ENCODE measurements at places on chromosomes 2 and 18. TPM values are rescaled to one million over a fixed set of nuclear protein-coding genes. Genes with fewer than 3 reads are reported as not detected.

DNA sequence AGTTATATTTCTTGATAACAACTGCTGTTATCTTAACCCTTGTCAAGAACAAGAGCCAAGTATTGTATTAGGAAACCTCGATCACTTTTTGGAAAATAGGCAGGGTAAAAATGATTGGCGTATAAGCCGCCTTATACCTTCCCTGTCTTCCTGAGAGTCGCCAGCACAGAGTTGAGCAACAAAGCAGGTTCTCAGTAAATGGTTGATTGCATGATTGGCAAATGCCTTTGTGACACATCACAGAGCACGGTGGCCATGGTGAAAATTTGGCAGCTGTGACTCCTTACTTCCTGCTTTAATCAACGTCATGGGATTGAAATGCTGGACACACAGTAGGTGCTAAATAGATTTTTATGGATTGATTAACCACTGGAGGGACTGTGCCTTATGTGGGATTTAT is 3.9 kb upstream of the KLHL29 start:
- no peak overlapping the region for H3K4me3 ChIP-seq
- no peak for DNase-seq
- H3K27me3 ChIP-seq = peaks cover 7% of the 10 kb centered on the region
- H3K4me1 ChIP-seq = peaks cover 5% of the 10 kb centered on the region

- H3K36me3 ChIP-seq = no peaks in the 10 kb centered on the region
- no peak overlapping the region for H3K4me3 ChIP-seq
- H3K4me1 ChIP-seq = peaks cover 3% of the 10 kb centered on the region
- DNase-seq = no peak
Observed at GRCh38 chr18:22296304-22296703, 121.4 kb downstream of the CTAGE1 start.

DNA sequence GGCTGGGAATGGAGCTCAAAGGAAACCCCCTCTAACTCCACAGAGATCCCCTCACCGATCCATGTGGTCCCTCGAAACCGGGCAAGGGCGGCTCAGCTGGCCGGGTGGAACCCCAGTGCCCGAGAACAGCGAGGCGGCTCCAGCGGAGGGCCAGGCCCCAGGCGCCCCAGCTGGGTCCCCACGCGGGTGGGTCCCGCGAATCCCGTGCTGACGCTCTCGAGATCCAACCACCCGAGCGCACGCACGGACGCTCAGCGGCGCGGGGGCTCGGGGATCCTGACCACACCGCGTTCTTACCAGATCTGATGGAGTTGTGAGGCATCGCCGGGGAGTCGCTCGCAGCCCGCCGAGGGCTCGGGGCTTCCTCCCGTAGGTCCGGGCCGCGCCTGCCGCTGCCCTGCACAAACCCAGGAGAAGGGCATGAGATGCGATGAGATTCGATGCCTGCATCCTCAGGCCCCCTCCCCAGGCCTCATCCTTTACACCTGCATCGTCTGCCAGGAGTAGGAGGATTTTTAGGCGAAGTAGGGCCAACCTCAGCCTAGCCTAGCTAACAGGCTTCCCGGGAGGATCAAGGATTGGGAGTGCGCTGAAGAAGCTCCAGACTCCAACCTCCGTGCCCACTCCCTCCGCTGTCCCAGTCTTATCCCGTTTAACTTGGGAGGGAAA is 514 bp downstream of the PAX8 start:
- no peak overlapping the region for H3K27ac ChIP-seq
- peaks cover 14% of the 10 kb centered on the region for H3K27me3 ChIP-seq
- no peak overlapping the region for H3K4me3 ChIP-seq
- H3K36me3 ChIP-seq = no peaks in the 10 kb centered on the region
- peaks cover 17% of the 10 kb centered on the region for H3K4me1 ChIP-seq
- no peak for DNase-seq

- no peak overlapping the region for H3K27ac ChIP-seq
- no peak overlapping the region for H3K4me3 ChIP-seq
- H3K27me3 ChIP-seq = no peaks in the 10 kb centered on the region
Observed at GRCh38 chr2:86171295-86171694, 24.0 kb downstream of the IMMT start.

GRCh38 chr2:5691985-5692529 is at the start of gene SOX11:
Gene SOX11, plus strand, starts transcription at chr2:5692384. Its CDS starts 338 bp downstream, at chr2:5692722.
- H3K36me3 ChIP-seq = no peaks in the 10 kb centered on the region
- peaks cover 49% of the 10 kb centered on the region for H3K27me3 ChIP-seq
- DNase-seq = peak; percentile 77
- peaks cover 41% of the 10 kb centered on the region for H3K4me1 ChIP-seq

- H3K27ac ChIP-seq = no peak overlapping the region
- no peaks in the 10 kb centered on the region for H3K36me3 ChIP-seq
- no peak overlapping the region for H3K4me3 ChIP-seq
- no peaks in the 10 kb centered on the region for H3K4me1 ChIP-seq
Observed at GRCh38 chr18:23737578-23737977, 48.3 kb downstream of the LAMA3 start.

- peaks cover 43% of the 10 kb centered on the region for H3K4me1 ChIP-seq
- no peak overlapping the region for H3K4me3 ChIP-seq
- no peaks in the 10 kb centered on the region for H3K27me3 ChIP-seq
- no peaks in the 10 kb centered on the region for H3K36me3 ChIP-seq
Observed at GRCh38 chr18:2901423-2901985, 54.7 kb downstream of the EMILIN2 start.

- no peaks in the 10 kb centered on the region for H3K4me1 ChIP-seq
- H3K36me3 ChIP-seq = no peaks in the 10 kb centered on the region
- no peak for DNase-seq
- H3K27ac ChIP-seq = no peak overlapping the region
Observed at GRCh38 chr2:237911363-237912017, 52.1 kb downstream of the RAMP1 start.

DNA sequence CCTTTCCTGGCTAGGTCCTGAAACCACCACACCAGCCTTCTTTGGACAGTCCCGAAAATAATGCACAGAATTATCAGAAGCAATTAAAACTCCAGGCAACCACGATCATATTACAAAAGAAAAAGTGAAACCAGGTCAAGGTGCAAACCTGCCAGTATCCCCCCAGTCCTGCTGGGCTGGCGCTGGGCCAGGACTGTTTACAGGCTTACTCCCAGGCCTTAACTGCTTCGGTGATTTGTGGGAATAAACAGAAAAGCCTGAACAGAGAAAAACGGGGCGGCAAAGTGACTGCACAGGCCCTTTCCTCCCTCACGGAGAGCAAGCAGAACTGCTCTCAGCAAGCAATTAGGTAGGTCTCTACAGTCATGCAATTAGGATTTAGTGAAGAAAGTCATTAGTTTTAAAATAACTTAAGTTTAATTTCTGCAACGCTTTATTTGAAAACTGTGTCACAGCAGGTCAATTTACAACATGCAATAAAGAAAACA is 1.3 kb downstream of the HDAC4 start:
- no peaks in the 10 kb centered on the region for H3K36me3 ChIP-seq
- H3K4me3 ChIP-seq = peak overlapping the region; percentile 63
- H3K27ac ChIP-seq = peak overlapping the region; percentile 96

DNA sequence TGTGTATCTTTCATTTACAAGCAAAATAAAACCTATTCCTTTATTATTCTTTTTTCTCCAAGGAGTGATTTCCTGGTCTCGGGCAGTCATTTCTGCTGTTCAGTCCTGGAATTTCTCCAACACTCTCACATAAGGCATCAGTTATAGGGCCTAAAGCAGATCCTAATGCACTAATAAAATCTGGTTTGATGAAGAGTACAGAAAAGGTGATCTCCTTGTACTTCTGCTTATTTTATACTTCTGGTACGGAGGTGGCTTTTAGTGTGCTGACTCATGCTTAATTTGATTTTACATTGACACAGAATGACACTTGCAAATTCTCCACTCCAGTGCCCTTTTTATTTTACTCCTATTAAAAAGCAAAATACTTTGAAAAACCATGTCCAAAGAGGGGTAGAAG is 157.4 kb downstream of the DOK6 start:
- no peak overlapping the region for H3K27ac ChIP-seq
- H3K4me3 ChIP-seq = no peak overlapping the region
- no peak for DNase-seq
- H3K27me3 ChIP-seq = no peaks in the 10 kb centered on the region
- no peaks in the 10 kb centered on the region for H3K4me1 ChIP-seq

DNA sequence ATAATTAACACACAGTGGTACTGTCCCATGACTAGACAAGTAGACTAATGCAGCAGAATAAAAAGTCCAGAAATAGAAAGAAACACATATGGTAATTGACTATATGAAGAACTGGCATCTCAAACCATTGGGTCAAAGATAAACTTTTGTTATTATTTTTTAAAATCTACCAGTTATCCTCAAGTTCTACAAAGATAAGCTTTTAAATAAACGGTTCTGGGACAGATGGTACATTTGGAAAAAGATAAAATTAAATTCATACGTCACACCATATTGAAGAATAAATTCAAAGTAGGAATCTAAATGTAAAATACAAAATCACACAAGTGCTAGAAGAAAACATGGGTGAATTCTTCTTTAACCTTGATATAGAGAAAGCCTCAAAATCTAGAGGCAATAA is 37.6 kb upstream of the PLEKHM3 start:
- H3K36me3 ChIP-seq = no peaks in the 10 kb centered on the region
- DNase-seq = no peak
- H3K27ac ChIP-seq = no peak overlapping the region
- H3K4me1 ChIP-seq = no peaks in the 10 kb centered on the region
- H3K4me3 ChIP-seq = no peak overlapping the region
- H3K27me3 ChIP-seq = no peaks in the 10 kb centered on the region

DNA sequence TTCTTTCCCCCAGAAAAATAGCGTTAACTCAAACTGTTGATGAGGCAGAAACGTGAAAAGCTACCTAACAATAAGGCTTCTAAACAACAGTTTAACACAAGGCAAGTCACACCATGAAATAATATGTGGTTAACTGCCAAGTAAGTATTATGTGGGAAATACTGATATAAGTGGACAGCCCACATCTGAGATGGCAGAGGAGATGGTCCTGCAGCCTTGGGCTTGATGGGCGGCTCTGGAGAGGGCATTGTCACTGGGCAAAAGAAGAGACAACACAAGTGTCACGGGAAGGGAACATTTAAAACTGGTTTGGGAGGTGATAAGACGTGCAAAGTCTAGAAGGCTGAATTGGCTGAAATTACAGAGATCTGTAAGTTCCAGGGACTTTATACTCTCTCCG is 147.2 kb downstream of the PKP4 start:
- no peaks in the 10 kb centered on the region for H3K36me3 ChIP-seq
- H3K4me3 ChIP-seq = no peak overlapping the region

GRCh38 chr2:97936199-97936598 is 59.5 kb downstream of the TMEM131 start:
- H3K4me1 ChIP-seq = peaks cover 31% of the 10 kb centered on the region
- no peaks in the 10 kb centered on the region for H3K36me3 ChIP-seq
- H3K4me3 ChIP-seq = no peak overlapping the region
- no peak overlapping the region for H3K27ac ChIP-seq

DNA sequence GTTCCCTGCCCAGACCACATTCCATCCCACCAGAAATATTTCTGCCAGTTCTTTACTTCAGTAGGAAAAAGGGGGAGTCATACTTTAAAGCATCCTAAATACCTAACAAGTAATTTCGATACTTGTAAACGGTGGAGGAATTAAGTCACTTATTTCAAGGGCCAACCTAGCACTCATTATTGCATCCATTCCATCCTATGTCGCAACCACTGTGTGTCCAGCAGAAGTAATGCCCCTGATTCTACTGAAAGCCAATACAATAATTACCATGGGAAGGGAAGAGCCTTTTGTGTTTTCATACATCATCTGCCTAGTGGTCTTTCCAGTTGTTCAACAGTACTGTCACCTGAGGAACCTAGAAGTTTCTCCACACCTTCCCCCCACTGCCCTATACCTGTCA is 12.5 kb downstream of the SERPINB8 start:
- H3K27me3 ChIP-seq = no peaks in the 10 kb centered on the region
- DNase-seq = no peak
- H3K36me3 ChIP-seq = peaks cover 38% of the 10 kb centered on the region
- H3K4me1 ChIP-seq = peaks cover 7% of the 10 kb centered on the region

DNA sequence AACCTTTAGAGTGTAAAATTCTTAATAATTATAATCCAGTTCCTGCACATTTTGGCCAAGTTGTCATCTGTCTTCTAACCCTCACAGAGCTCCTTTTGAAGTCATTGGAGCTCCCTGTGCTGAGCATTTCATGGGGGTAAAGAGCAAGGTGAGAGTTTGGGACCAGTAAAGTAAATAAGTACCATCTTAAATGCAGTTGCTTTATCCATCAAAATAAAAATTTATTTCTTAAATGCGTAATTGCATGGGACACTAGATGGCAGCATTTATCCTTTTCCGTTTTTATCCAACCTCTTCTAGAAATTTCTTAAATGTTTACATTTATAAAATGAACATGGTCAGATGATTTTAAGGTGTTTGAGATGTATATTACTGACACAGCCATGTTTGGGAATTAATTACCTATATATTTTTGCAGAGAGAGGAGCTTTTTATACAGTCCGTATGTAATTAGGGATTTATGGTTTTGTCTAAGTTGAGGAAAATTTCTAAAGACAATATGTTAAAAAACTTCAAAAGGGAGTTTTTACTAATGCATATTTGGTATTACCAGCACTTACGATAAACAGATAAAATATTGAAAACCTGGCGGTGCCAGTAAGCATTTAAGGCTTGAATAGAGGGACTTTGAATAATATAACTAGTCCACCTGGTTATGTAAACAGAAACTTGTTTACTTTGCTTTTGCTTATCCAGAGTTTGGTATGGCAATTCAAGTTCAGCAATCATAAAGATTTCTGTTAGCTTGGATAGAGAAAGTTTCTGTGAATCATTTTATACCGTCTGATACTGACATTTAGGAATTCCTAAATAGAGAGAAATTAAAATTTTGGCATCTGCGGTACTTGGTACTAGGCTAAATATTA is 54.5 kb downstream of the ACSL3 start:
- peaks cover 27% of the 10 kb centered on the region for H3K4me1 ChIP-seq
- H3K36me3 ChIP-seq = peaks cover 29% of the 10 kb centered on the region
- H3K27ac ChIP-seq = no peak overlapping the region
- no peak for DNase-seq

DNA sequence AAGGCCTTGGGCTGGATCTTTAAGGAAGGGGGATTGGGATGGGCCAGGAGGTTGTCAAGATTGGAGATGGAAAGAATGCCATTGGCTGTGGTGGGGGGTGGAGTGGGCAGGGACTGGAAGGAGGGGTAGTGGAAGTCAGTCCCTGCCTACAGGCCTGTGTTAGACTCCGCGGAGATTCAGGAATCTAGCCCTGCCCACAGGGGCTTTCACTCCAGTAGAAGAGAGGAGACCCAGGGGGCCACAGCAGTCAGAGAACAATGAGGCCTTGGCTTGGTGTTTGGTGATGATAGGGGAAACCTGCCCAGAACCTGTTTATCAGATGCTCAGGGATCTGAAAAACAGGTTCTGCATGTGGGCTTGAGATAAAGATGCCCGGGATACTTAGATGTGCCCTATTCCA is 6.1 kb downstream of the STEAP3 start:
- H3K4me1 ChIP-seq = peaks cover 22% of the 10 kb centered on the region
- no peak overlapping the region for H3K4me3 ChIP-seq

- H3K27me3 ChIP-seq = no peaks in the 10 kb centered on the region
- no peak overlapping the region for H3K27ac ChIP-seq
- DNase-seq = no peak
- no peaks in the 10 kb centered on the region for H3K36me3 ChIP-seq
- peaks cover 12% of the 10 kb centered on the region for H3K4me1 ChIP-seq
Observed at GRCh38 chr2:39487398-39488250, 50.5 kb upstream of the MAP4K3 start.

MERTK gene
- total RNA-seq = 15.5 TPM

RBBP8 gene
- 78.2 TPM for total RNA-seq

VAMP8 gene
- total RNA-seq = 159 TPM

NEMP2 gene
- 7.4 TPM for total RNA-seq

MARCO gene
- 499 TPM for total RNA-seq

Measured in upper lobe of left lung (tissue), 6 donors.